ENCODE measurements at places on chromosomes 12 and 14. TPM values are rescaled to one million over a fixed set of nuclear protein-coding genes. Genes with fewer than 3 reads are reported as not detected.
A peak's percentile ranks its signal among the peaks of the same experiment; 100 is the strongest.

DNA sequence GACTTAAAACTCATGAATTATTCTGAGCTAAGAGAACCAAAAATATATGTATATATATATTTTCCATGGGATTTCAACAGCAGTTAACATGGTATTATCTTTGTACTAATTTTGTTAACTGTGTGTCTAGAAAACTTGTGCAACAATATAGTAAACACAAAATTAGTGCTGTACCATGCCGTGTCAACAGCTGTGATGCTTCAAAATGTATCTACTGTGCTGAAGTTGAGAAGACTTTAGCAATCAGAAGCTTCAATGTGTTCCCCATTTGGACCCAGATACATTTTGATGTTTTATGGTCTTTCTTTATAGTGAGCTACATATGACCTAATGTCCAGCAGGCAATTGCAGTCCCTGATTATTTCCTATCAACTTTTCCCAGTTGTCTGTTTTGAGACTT lies 405.7 kb downstream of the DIO2 start:
- H3K4me1 ChIP-seq, result no peaks in the 10 kb centered on the region
- H3K4me3 ChIP-seq, result no peak overlapping the region
- no peak overlapping the region for H3K27ac ChIP-seq
- DNase-seq, result peak; percentile 55
- H3K27me3 ChIP-seq, result no peaks in the 10 kb centered on the region
- H3K36me3 ChIP-seq, result no peaks in the 10 kb centered on the region

DNA sequence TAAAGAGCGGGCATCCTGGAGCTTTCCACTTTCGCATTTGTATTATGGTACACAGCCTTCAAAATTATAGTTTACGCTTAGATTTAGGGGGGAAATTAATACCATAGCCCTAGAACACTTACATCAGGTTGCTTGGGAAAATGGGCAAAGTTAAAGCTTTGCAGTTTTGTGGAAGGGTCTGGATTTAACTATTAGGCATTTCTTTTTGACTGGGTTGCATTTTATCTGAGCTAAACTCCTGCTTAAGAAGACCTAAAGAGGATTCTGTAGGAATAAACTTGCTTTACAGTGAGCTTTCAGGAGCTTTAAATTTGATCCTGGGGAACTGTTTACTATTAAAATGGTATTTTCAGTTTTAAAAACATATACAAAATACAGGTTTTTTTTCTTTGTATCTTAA lies 42.8 kb upstream of the PTPRQ start:
- no peaks in the 10 kb centered on the region for H3K4me1 ChIP-seq
- no peak for DNase-seq
- peaks cover 16% of the 10 kb centered on the region for H3K27me3 ChIP-seq
- no peak overlapping the region for H3K27ac ChIP-seq
- H3K36me3 ChIP-seq, result no peaks in the 10 kb centered on the region

DNA sequence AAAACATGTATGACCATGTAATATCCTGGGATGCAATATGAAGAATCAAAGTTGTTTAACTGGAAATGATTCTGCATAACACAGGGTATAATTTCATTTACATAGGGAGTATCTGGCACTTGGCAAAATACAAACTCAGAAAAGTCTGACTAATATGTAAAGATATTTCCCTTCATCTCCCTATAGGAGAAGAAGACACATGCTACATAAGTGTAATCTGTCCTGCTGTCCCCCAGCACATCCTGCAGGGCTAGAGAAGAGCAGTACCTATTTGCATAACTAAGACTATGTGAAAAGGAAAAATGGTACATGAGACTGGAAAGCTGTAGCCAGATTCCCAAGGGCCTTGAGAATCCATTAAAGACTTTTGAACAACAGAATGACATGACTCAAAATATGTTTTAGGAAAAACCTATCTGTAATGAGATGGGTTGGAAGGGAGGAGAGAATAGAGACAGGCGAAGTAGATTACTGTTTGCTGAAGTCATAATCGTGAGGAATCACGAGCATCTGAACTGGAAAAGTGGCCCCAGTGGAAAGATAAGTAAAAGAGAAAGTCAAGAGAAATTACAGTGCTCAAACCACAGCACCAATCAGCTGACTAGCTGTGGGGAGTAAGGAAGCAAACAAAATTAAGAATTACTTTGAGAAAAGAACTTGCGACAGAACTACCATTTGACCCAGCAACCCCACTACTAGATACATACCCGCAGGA lies 155.1 kb upstream of the HMGA2 start:
- no peak overlapping the region for H3K27ac ChIP-seq
- DNase-seq, result no peak
- H3K36me3 ChIP-seq, result no peaks in the 10 kb centered on the region
- no peak overlapping the region for H3K4me3 ChIP-seq

DNA sequence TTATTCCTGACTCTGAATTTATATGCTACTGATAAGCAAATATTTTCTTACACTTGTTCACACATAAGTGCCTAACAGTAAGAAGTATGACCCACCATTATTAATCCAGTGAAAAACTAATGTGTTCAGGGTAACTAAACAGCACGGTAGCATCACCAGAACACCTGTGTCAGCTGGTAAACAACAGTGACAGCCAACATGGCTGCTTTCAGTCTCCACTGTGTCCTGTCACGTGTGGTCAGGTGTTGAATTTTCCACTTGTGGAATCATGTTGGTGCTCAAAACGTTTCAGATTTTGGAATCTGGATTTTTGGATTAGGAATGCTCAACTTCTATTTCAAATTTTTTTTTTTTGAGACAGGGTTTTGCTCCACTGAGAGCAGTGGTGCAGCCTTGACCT lies 14.3 kb upstream of the ATP23 start:
- H3K36me3 ChIP-seq, result no peaks in the 10 kb centered on the region
- H3K27ac ChIP-seq, result no peak overlapping the region
- DNase-seq, result no peak
- H3K4me1 ChIP-seq, result no peaks in the 10 kb centered on the region

- no peak overlapping the region for H3K4me3 ChIP-seq
- no peak overlapping the region for H3K27ac ChIP-seq
- no peak for DNase-seq
- H3K27me3 ChIP-seq, result no peaks in the 10 kb centered on the region
- no peaks in the 10 kb centered on the region for H3K36me3 ChIP-seq
- H3K4me1 ChIP-seq, result no peaks in the 10 kb centered on the region
These were observed 22.8 kb upstream of the OASL start for GRCh38 chr12:121061831-121062230.

GRCh38 chr12:130484221-130484620 lies 146.5 kb downstream of the PIWIL1 start:
- peaks cover 54% of the 10 kb centered on the region for H3K27me3 ChIP-seq
- no peaks in the 10 kb centered on the region for H3K4me1 ChIP-seq
- no peak for DNase-seq
- no peaks in the 10 kb centered on the region for H3K36me3 ChIP-seq
- no peak overlapping the region for H3K4me3 ChIP-seq

Gene RPL36AL
- 163 TPM for polyA plus RNA-seq

Gene PMCH
- polyA plus RNA-seq, result 0.86 TPM

Gene MANSC4
- 0.58 TPM for polyA plus RNA-seq

Gene FOXA1
- polyA plus RNA-seq, result 52.9 TPM

Gene SDR9C7
- 0.20 TPM for polyA plus RNA-seq

Gene RTL1
- polyA plus RNA-seq, result 0.20 TPM

Gene ETFRF1
- polyA plus RNA-seq, result 27.0 TPM

Gene R3HDM2
- 84.3 TPM for polyA plus RNA-seq

Gene SLC17A8
- 2.3 TPM for polyA plus RNA-seq

Gene SINHCAF
- 124 TPM for polyA plus RNA-seq

Gene TROAP
- polyA plus RNA-seq, result 30.3 TPM
